ENCODE measurements at places on chromosomes 12 and 14.

- DNase-seq: no peak
Observed at GRCh38 chr12:113700943-113701342, 229.3 kb upstream of the LHX5 start.

GRCh38 chr12:110010853-110011723 lies 11.9 kb downstream of the ANKRD13A start:
- no peak for DNase-seq

GRCh38 chr12:92042791-92043531 lies 102.7 kb downstream of the BTG1 start:
- DNase-seq: no peak

- DNase-seq: no peak
Observed at GRCh38 chr12:87704374-87704773, 324.8 kb downstream of the C12orf50 start.

DNA sequence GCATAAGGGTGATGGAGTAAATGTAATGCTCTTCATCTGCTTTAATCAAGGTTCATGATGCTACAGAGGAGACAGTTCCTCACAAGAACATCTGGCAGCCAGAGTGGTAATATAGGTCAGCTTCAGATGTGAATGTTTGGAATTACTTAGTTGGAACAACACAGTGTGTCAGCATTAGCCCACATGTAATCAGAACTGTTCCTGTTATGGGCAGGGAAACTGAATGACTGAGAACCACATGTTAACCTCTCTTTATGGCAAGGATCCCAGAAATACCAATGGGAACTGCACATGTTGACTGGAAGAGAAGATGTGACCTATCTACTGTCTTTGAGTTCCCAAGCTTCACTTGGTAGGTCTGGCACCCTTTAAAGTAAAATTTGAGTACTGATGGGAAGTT lies 390.1 kb upstream of the PDE3A start:
- no peak for DNase-seq

DNA sequence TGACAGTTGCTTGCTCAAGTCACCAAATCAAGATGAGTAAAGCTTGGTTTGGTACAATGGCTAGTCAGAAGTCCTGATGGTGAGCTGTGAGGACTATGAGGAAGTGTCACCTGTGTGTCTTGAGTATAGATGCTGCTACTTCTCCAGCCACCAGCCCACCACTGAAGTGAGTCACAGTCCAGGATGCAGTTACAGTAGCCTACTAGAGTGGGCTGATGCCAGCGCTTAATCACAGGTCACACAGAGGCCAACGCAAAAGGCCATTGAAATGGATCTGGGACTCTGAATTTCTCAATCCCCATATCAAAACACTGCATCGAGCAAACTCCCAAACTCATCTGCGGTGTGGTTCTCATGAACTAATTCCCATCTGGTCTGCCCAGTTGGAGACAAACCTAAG lies 223.1 kb downstream of the ANO6 start:
- DNase-seq: no peak

DNA sequence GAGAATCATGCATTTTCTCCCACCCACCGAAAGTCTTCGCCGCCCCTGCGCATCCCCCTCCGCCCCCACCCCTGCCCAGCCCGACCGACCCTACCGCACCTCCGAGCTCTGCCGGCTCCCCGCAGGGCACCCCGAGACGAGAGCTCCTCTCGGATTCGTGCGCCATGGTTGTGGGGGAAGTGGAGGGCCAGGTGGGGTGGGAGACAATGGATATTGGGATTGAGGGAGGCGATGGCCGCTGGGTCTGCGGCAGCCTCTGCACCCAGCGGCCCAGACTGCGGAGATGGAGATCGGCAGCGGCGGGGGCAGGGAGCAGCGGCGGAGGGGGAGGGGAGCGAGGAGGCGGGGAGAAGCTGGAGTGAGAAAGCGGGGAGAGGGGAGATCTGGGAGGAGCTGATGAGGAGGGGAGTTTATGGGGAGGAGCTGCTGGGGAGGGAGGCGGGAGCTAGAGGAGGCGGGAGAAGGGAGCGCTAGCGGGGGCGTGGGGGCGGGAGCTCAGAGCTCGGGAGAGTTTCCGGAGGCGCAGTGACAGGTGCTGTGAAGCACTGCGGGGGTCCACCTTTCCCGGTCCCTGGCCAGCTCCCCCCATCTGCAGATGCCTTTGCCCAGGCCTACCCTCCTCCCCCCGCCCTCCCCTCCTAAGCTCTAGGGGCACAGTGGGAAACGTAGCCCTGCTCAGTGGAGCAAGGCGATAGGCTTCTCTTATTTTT lies at the start of gene SALL2:
Gene SALL2 (minus strand): TSS at position 385 of the 710 bp plus-strand sequence. CDS start 219 bp downstream, at position 166.
- DNase-seq: peak; percentile 93

DNA sequence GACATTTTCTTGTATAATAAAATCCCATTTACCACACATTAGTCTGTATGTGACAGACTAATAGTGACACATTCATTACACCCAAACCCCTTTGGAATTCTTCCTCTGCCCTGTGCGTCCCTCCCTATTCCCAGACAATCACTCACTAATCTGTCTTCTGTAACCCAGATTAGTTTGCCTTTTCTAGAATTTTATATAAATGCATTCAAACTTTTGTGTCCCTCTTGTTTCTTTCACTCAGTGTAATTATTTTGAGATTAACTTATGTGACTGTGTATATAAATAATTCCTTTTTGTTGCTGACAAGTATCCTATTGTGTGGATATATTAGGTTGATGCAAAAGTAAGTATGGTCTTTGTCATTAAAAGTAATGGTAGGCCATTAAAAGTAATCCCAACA lies 27.6 kb upstream of the HIP1R start:
- no peak for DNase-seq
